ENCODE measurements at places on chromosomes 6 and 20.

GRCh38 chr6:118372413-118372812 is 175.7 kb upstream of the PLN start:
- DNase-seq = no peak

DNA sequence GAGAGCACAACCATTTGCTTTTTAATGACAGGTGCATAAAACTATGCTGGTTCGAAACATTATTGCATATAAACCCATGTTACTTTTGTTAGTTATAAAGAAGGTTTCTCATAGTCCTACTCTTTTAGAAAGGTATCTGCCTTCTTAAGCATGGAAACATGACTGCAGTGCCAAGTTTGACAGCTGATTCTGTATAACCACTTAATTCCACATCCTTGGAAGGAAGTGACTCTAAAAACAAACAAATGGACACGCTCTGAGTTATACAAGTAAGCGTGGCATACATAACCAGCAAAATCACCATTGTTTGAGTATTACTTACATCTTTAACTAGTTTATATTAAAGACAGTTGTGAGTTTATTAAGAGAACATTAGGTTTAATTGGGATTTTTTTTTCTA is 125.0 kb upstream of the HDGFL1 start:
- DNase-seq = no peak

DNA sequence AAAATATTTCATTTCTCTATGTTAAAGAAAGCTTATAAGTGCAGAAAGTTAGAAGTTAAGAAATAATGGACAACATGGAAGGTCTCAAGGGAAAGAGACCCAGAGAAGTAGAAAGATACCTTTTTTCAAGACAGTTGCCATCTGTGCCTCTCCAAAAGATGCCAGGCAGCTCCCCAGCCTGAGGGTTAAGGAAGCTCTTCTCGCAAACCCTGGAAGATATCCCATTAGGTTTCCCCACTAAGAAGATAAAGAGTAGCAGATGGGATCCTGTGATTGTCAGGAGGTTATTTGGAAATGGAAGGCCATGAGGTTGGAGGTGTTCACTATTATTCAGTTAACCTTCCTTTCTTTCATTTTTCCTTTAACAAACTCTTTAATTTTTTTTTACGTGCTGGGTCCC is 110.1 kb upstream of the SIM1 start:
- DNase-seq = no peak

GRCh38 chr20:58303547-58303946 is 6.0 kb upstream of the RAB22A start:
- no peak for DNase-seq

DNA sequence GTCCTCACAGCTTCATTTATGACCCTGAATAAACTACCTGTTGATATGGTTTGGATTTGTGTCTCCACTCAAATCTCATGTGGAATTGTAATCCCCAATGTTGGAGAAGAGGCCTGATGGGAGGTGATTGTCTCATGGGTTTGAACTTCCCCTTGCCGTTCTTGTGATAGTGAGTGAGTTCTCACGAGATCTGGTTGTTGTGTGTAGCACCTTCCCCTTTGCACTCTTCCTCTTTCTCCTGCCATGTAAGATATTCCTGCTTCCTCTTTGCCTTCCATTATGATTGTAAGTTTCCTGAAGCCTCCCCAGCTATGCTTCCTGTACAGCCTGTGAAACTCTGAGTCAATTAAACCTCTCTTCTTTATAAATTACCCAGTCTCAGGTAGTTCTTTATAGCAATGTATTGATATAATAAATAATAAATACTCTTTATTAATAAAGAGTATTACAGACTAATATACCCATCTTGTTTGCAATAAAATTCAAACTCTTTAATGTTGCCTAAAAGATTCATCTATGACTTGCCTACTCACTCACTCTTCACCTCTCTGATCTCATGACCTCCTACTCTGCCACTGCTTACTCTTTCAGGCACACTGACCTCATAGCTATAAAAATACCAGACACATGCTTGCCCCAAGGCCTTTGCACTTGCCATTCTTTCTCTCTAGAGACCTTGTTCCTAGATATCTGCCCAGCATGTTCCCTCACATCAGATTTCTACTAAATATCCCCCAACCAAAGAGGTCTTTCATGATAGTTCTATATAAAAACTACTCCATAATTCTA is 256.4 kb upstream of the MARCKS start:
- no peak for DNase-seq

DNA sequence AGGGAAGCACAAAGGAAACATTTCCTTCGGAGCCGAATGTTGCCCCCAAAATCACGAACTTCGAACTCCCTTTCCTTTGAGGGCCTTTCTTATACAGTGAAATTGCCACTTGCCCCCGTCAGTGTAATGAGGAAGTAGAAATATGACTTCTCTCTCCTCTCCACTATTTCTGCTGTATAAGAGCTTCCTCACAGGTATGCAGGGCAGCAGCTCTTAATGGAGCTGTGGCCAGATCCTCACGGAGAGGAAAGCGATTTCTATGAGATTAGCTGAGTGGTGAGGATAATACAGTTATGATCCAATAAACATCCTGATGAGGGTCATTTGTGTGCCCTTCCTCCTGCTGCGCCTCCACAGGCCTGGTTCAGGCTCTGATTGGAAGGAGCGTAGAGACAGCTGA is 10.8 kb upstream of the CPNE5 start:
- no peak for DNase-seq

GRCh38 chr6:160919723-160920440 is 71.7 kb upstream of the MAP3K4 start:
- no peak for DNase-seq

DNA sequence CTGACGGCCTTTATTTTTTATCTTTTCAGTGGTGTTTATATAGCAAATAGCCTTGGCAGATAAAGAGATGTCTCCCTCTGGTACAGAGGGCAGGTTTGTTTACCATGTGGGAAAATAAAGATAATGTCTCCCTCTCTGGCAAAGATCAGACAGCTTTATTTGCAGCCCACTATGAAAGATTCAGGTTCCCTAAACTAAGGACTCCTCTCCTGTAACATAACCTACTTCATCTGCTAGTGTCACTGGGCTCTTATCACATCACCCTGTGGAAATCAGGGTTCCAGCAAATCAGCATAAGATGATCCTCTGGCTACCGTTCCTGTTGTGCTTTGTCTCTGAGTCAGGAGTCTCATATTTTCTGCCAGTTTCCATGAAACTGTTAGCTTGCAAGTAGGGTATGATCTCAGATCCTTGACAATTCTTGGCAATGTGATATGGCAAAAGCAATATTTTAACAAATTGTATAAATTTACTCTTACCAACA is 3.1 kb downstream of the FBXL4 start:
- DNase-seq = no peak

GRCh38 chr6:12545619-12546409 is 170.8 kb upstream of the PHACTR1 start:
- DNase-seq = peak; percentile 5

DNA sequence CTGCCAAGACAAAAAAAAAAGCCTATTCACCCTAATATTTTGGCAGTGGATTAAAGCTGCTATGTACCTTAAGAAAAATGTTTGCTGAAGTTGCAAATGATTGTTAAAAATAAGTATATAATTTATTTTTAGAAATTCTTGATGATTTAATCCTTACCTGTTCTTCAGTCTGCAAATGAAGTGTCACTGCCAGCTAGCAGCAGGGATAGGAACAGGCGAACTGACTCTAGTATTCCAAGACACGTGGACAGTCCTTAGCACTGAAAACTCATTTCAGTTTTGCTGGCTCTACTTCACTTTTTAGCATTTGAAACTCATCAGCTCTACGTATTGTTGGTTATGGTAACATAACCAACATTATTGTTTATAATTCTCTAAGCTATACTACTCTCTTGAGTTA is 204.4 kb upstream of the ID4 start:
- DNase-seq = no peak

DNA sequence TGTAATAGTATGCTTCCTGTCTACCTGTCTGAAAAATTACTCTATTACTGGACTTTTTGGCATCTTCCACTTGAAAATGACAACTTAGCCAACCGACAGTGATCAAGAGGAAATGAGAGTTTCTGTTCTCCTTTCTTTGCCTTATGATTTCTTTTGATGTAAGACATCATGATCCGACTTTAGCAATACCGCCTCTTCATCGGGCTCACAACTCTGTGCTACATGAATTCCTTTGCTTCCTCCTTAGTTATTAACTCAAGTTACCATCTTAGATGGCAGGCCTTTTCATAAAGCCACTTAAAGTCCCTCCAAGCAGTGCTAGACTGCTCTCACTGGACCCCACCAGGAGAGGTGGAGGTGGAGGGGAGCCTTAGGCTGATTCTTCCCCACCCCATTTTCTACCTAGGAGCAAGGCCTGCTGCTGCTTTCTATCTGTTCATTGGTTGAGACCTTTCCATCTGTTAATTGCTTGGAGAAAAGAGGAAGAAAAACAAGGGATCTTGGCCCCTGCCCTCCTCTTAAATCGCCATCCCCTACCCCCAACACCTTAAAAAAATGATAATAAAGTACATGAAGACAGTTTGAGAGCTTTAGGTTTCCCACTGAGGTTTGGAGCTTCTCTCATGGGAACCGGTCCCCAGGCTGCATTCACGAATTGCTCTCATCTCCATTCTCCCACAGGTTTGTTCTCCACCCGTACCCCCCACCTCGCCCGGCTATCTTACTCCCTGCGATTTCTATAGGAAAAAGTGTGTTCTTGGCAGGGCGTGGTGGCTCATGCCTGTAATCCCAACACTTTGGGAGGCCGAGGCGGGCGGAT is 21.6 kb upstream of the MCM3 start:
- no peak for DNase-seq

GRCh38 chr6:162078667-162079066 is 648.9 kb downstream of the PRKN start:
- DNase-seq = no peak

- DNase-seq = no peak
Measured at GRCh38 chr6:75657327-75657726, 55.6 kb downstream of the SENP6 start.

- DNase-seq = no peak
Measured at GRCh38 chr6:8110117-8110721, 7.9 kb upstream of the EEF1E1 start.

DNA sequence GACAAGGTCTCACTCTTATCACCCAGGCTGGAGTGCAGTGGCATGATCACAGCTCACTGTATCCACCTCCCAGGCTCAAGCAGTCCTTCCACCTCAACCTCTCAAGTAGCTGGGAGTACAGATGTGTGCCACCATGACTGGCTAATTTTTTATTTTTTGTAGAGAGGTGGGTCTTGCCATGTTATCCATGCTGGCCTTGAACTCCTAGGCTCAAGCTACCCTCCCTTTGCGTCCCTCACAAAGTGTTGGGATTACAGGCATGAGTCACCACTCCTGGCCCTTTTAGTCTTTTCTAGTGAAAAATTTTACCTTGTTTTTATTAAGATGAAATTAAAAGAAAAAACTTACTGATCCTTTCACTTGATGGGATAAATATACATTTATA is 17.2 kb downstream of the CDC5L start:
- DNase-seq = no peak

DNA sequence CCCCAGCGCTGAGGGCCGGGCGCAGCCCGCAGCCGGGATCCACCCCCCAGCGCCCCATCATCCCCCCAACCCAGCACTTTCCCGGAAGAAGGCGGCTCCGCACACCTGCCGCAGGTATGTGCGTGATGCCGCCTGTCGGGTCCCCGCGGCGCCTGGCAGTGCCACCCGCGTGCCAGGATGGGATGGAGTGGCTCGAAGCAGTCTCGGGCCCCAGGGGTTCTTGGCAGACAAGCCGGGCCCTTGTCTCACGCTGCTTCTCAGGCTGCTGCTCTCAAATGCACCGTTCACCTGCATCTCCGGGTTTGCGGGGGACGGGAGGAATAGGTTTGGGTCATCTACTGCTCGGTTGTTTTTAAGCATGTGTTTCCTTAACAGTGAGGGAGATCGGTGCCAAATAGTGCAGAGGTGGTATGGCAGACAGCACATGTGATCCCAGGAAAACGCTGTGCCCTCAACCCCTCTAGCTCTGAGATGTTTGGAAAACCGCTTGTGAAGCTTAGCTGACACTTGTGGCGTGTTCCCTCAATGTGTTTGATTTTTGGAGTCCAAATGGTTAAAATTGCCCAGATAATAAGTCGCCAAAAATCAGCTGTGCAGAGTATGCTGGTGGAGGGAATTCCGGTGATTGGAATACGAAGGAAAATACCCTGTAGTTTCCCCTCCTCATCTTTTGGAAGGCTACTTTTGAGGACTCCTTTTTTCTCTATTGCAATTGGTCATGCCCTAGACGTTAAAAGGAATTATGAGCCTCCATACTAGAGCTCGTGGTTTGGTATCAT is 926 bp downstream of the MYLIP start:
- DNase-seq = no peak

DNA sequence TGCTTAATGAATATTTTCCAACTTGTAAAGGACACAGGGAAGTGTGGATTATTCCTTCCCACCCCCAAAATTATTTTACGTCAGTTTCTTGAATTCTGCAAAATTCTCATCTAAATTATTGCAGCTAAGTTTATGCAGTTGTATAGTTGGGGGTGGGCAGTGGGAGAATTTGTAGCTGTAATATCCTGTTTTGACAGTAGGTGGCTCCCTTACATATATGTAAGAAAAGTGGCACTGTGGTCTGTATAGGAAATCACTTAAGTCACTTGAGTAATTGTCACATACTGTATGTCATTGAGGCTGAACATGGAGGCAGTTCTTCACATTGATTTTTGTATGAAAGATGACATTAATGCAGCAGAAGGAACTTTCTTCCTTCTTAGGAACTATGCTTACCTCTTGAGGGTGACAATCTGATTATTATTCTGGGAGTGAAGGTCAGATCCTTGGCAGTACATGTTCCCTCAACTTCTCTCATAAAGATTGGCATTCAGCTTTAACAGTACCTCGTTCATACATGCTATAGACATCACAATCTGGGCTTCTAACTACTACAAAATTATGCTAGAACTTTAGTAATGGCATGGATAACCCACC is 14.6 kb upstream of the CFAP206 start:
- DNase-seq = peak; percentile 37

DNA sequence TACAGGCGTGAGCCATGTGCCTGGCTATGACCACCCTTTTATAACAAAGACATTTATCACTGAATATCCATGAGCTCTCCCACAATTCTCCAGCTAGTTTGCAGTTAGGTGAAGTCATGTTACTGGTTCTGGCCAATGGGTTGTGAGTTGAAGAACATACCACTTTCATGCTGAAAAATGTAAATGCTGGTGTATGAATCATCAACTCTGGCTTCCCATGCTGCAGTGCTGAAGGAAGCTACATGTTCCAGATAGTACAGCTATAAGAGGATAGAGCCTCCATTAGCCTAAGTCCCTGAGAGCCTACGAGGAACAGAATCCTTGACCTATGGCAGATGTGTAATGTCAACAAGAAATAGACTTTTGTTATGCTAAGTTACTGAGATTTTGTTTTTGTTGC is 180.4 kb downstream of the BTBD9 start:
- no peak for DNase-seq

GRCh38 chr6:152979116-152979515 is 3.7 kb downstream of the FBXO5 start:
- no peak for DNase-seq

DNA sequence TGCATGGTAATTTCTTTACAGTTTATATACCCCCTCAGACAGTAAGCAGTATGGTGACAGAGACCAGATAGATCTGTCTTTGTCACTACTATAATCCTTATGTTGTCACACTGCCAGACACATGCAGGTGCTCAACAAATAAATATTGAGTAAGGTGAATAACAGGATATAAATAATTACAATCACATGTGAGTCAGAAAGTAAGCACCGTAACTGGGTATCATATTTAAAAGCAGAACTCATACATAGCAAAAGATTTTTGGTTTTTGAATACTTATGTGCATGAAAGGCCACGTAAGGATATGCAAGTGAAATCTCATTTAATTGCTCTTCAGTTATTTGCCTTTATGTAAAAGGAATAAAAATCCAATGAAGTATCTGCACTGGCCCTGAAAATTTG is 17.4 kb downstream of the CNBD2 start:
- no peak for DNase-seq
